ENCODE measurements at places on chromosomes 12 and 14. TPM values are rescaled to one million over a fixed set of nuclear protein-coding genes. Genes with fewer than 3 reads are reported as not detected.

- H3K27ac ChIP-seq, result peak overlapping the region; percentile 78
- peaks cover 54% of the 10 kb centered on the region for H3K4me1 ChIP-seq
- DNase-seq, result no peak
- H3K27me3 ChIP-seq, result no peaks in the 10 kb centered on the region
- H3K4me3 ChIP-seq, result peak overlapping the region; percentile 16
Observed at GRCh38 chr12:96500693-96501092, 11.3 kb downstream of the CFAP54 start.

GRCh38 chr12:67468549-67469245 lies 179.8 kb upstream of the DYRK2 start:
- H3K36me3 ChIP-seq, result no peaks in the 10 kb centered on the region
- H3K27me3 ChIP-seq, result peaks cover 8% of the 10 kb centered on the region
- no peak for DNase-seq
- H3K4me1 ChIP-seq, result peaks cover 9% of the 10 kb centered on the region

GRCh38 chr12:6961695-6962284 lies 8.7 kb downstream of the PHB2 start:
- H3K27me3 ChIP-seq, result no peaks in the 10 kb centered on the region
- H3K4me1 ChIP-seq, result peaks cover 84% of the 10 kb centered on the region
- H3K36me3 ChIP-seq, result peaks cover 72% of the 10 kb centered on the region
- H3K4me3 ChIP-seq, result peak overlapping the region; percentile 99
- DNase-seq, result peak; percentile 58

RIC8B gene
- total RNA-seq, result 15.4 TPM

DNA sequence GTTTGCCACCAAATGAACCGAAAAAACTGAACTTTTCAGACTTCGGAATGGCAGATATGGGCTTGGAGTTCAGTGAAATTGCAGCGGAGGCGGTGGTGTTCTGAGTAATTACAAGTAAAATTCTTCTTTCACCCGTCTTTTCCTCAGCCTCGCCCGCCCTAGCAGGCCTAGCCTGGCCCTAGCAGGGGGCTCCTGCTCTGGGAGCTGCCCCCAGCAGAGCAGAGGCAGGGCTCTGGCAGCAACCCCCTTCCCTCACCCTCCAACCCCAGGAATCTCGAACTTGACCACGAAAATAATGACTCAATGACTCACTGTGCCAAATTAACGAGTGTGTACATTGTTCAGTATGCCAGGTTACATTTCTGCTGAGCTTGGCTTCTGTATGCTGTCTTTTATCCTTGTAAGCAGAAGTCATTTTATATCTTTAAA lies 1.1 kb downstream of the PAPLN start:
- peaks cover 19% of the 10 kb centered on the region for H3K4me1 ChIP-seq
- H3K27me3 ChIP-seq, result peaks cover 72% of the 10 kb centered on the region

- no peak overlapping the region for H3K4me3 ChIP-seq
- H3K4me1 ChIP-seq, result peaks cover 2% of the 10 kb centered on the region
- no peaks in the 10 kb centered on the region for H3K27me3 ChIP-seq
- H3K27ac ChIP-seq, result no peak overlapping the region
- DNase-seq, result no peak
Observed at GRCh38 chr12:109165599-109165998, 49.2 kb downstream of the ACACB start.

GRCh38 chr14:75905147-75905904 lies 76.5 kb downstream of the TGFB3 start:
- H3K36me3 ChIP-seq, result no peaks in the 10 kb centered on the region
- H3K4me3 ChIP-seq, result no peak overlapping the region
- H3K27ac ChIP-seq, result no peak overlapping the region
- no peaks in the 10 kb centered on the region for H3K4me1 ChIP-seq

TOGARAM1 gene
- total RNA-seq, result 9.5 TPM

- H3K4me1 ChIP-seq, result no peaks in the 10 kb centered on the region
- H3K27ac ChIP-seq, result no peak overlapping the region
- H3K36me3 ChIP-seq, result no peaks in the 10 kb centered on the region
- no peak overlapping the region for H3K4me3 ChIP-seq
- H3K27me3 ChIP-seq, result no peaks in the 10 kb centered on the region
- DNase-seq, result no peak
Observed at GRCh38 chr12:72578327-72578726, 306.2 kb downstream of the TRHDE start.

DNA sequence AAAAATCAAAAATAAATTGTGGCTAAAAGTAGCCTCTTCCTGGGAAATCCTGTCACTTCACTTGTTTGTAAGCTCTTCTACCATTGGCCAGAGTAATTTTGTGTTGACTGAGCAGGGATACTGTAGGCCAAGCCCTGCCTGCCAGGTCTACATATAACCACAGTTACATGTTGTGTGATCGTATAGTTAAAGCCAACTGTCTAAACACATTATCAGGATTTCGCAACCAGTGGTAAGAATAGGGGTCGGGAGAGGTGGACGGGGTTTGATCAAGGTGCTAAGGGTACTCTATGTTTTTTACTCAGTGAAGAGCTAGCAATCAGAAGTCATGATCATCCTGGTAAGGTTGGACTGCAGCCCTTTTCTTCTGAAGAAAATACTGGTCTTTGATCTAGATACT lies 13.4 kb downstream of the ANKRD13A start:
- H3K36me3 ChIP-seq, result peaks cover 50% of the 10 kb centered on the region
- peaks cover 63% of the 10 kb centered on the region for H3K4me1 ChIP-seq
- DNase-seq, result no peak
- H3K27ac ChIP-seq, result peak overlapping the region; percentile 7
- H3K4me3 ChIP-seq, result no peak overlapping the region
